ENCODE measurements at places on chromosomes 7 and 10.
A peak's percentile ranks its signal among the peaks of the same experiment; 100 is the strongest.

DNA sequence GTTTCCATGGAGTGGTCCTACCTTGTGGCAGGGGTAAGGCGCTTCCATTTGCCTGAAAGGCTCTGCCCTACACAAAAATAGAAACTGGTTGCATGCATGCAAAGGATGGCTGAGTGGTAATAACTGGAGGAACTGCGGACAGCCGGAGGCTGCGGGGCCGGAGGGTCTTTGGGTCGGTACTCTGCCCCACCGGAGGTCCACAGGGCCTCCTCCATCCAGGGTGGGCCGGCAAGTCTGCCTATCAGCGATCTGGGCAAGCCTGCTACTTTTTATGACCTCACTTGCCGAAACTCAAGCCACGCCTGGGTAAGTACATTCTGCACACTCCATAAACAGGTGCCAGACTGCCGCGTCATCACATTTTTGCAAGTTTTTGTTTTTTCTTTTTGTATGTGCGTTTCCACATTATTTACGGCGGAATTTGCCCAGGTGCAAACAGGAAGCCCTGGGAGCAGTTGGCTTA is 30.0 kb downstream of the TACC2 start:
- no peak for DNase-seq

DNA sequence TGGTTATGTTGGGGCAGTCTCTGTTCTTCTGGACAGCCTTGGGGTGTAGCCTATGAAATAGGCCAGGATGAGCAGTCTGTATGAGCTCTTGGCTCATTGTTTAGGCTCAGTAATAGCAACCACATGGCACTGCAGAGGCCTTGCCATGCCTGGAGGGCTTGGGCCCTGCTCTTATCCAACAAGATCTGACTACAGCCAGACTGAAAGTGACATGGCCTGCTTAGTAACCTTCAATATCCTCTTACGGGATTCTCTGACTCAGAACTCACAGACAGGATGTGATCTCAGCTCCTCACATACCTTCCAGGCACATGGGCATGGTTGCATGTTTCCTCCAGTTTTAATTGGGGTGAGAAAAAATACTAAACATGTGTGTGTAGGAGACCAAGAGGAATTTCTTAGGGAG is 289.3 kb downstream of the PTEN start:
- no peak for DNase-seq

- DNase-seq, result no peak
Measured at GRCh38 chr10:17744341-17744861, 7.6 kb upstream of the TMEM236 start.

DNA sequence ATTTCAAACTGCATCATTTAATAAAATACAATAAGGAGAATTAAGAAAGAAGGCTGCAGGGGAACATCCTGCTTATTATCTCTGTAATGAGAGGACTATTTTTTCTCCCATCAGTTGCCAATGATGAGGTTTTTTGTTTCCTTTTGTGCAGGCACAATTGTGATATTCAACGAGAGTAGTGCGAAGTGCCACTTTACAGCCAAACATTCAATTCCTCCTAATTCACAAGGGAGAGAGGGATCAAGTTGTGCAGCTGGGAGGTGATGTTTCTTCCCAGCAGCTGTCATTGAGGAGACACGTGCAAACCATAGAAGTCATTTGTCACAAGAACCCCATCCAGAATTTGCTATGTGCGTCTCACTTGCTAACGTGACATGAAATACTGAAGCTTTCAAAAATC is 81.6 kb upstream of the ICA1 start:
- DNase-seq, result no peak

DNA sequence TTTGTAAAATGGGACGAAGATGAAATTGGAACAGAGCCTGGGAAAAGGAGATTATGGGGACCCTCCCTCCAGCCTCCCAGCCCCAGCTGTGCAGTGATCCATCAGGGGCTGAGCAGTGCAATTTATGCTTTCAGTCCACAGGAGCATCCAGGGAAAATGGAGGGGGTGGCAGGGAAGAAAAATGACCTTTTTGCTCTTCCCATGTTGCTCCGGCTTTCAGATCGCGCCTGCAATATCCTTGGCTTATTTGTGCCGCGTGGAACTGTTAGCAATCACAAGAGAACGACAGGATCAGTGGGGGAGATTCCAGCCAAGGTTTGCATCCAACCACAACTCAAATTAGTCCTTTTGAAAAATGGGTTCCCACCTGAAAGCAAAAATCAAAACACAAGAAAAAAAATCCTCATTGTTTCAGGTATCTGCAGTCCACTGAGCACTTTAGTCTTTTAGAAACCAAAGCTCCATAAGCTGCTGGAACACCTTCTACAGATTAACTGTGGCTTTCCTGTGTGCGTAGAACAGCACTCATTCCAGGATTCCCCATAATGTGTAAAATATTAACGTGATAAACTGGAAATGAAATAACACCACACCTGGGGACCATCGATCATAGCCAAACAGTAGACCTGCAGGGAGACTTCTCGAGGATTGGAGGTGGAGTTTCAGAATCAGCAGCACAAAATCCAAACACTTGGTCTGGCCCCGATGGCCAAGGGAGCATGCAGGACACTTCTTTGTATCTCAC is 30.7 kb upstream of the SFMBT2 start:
- no peak for DNase-seq

GRCh38 chr7:141320287-141320686 is 230.9 kb upstream of the AGK start:
- no peak for DNase-seq

DNA sequence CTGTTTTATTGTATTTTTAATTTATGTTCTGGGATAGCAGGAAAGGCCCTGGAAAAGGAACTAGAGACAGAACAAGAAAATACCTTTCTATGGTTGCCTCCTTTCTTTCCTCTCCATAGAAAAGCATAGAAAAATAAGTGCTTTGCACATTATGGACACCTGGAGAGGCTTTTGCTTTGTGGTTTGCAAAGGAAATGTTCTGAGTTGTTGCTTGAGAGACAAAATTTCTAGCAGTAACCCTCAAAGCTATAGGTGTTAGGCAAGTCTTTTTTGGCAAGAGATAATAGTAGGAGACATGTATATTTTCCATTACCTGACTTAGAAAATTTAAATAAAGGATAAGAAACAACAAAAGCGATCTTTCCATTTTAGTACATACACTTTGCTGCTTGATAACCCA is 378.6 kb upstream of the PRKCQ start:
- DNase-seq, result no peak

DNA sequence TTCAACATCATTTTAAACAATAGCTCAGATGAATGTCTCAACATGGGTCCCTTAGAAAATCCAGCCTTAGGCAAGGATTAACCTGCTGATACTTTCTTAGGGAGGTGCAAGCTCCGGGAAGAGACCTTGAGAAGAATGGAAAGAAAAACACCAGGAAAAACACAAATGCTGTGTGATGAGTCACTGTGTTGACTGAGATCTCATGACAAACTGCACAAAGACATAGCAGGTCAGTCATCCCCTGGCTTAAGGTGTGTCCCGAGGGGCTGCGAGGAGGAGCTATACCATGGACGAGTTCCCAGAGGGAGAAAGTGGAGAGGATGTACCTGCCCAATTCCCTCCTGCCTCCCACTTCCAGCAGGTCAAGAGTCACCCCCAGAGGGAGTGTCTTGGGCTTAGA is 98.0 kb downstream of the TEX36 start:
- DNase-seq, result no peak

DNA sequence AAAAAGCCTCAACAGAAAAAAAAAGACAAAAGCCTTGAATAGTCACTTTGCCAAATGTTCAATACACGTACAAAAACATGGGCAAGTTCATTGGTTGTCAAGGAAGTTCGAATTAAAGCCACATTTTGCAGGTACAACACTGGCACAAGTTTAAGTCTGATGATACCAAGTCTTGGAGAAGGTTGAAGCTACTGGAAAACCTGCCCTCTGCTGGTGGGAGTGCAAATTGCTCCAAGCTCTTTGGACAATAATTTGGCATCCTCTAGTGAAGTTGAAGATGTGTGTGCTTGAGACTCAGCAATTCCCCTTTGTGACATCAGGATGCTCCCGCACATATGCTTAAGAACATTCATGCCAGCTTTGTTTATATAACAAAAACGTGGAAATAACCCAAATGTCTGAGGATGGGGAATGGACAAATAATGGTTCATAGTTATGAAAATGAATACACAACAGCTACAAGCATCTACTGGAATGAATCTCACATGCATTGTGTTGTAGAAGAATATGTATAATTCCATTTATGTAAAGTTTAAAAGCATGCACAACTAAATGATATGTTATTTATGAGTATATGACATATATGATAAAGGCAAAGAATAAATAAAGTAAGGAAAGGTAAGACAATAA is 120.0 kb upstream of the PLPP4 start:
- DNase-seq, result no peak

- DNase-seq, result no peak
Measured at GRCh38 chr10:66167816-66168215, 758.0 kb upstream of the LRRTM3 start.

DNA sequence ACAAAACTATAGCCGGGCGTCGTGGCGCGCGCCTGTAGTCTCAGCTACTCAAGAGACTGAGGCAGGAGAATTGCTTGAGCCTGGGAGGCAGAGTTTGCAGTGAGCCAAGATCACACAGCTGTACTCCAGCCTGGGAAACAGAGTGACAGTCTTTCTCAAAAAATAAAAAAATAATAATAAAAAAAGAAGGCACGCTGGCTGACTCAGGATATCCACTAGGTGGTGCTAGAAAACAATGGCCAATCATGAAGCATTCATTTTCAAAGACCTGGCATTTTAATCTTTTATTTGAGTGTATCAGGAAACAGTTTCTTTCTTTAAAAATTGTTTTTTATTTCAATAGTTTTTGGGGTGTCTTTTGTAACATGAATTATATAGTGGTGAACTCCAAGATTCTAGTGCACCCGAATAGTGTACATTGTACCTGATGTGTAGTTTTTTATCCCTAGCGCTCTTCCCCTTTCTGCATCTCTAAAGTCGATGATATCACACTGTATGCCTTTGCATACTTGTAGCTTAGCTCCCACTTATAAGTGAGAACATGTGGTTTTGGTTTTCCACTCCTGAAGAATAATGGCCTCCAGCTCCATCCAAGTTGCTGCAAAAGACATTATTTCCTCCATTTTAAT is 88.6 kb downstream of the LYZL1 start:
- DNase-seq, result no peak

DNA sequence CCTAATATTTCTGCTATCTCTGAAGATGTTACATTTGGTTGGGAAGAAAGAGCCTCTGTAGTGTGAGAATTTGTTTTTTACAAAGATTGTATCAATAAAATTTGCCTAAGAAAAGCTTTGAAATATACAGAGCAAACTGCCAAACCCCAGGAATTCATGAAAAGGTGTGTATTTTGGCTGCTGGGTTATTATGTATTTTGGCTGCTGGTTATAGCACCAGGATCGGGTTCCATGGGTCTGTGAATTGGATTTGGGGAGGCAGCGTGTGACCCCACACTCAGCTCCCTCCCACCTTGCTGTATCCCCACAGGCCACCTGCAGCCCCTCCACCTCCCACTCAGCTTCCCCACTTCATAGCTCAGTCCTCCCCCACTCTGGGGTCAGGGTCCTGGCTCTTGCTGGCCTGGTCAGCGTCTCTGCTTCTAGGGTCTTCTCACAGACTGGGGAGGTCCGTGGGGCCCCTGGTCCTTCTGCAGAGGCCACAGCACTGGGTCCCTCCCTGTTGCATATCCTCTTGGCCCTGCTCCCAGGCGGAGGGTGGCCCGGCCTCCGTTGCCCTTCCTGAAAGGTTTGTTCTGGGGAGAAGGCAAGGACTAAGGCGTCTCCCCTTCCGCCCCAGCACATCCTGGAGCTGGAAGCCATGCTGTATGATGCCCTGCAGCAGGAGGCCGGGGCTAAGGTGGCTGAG is 24.0 kb upstream of the DPYSL4 start:
- peak; percentile 68 for DNase-seq

DNA sequence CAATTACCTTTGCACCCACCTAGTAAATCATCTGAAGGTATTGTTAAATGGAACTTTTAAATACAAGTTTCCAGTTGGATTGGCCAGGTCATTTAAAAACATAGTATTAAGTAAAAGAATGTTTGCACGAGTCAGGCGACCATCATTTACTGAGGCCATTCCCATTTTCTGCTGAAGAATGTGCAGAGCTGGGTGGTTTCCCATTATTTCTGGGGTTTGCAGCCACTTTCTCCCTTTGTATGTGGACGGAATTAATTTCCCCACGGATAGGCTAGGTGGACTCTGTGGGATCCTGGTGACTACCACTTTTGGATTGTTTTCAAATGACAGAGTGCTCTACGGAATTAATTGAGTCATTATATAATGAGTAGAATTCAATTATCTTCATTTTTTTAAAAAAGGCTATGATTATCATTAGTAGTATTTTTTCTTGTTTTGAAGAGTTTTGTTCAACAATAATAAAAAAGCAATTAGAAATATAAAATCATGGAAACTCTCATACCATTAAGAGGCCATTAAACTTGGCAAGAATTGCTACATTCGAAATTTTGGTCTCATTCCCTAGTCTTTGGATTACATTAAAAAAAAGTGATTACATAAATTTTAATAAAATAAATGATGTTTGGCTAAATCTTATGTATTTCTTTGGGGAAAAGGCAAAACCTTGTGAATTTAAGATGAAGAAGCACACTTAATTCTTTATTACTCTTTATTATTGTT is 120.4 kb upstream of the FZD8 start:
- DNase-seq, result no peak

GRCh38 chr10:71608819-71609768 is 110.5 kb downstream of the C10orf105 start:
- DNase-seq, result peak; percentile 84

- no peak for DNase-seq
Measured at GRCh38 chr10:19683960-19684359, 132.3 kb upstream of the PLXDC2 start.

DNA sequence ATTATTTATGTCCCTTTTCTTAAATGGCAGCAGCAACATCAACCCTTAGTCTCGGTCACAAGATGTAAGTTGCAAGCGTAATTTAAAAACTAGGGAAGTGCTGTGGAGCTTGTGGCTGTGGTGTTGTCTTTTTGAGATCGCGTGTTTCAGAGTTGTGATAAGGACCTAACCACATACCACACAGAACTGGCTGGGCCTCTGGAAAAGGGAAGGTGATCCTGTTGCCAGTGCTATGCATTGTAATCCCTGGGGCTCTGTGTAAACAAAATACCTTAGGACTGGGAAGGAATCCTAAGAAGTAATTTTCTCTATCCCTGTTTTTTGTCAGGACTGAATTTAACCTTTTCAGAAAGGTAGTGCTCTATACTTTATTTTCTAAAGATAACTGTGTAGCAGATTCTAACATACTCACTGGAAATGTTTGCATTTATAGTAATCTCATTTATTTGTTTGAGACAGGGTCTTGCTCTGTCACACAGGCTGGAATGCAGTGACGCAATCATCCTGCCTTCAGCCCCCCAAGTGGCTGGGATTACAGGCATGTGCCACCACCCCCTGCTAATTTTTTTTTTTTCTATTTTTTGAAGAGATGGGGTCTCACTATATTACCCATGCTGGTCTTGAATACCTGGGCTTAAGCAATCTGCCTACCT is 60.4 kb downstream of the INPP5F start:
- no peak for DNase-seq

- DNase-seq, result no peak
Measured at GRCh38 chr10:22685926-22686325, 28.5 kb downstream of the PIP4K2A start.

GRCh38 chr7:21028186-21028585 is 241.5 kb upstream of the SP8 start:
- no peak for DNase-seq

GRCh38 chr7:2663121-2663886 is 24.7 kb upstream of the AMZ1 start:
- DNase-seq, result no peak
